Bronchial epithelial cell (primary cell): ENCODE measurements at places on chromosomes 1 and 21. TPM values are rescaled to one million over a fixed set of nuclear protein-coding genes. Genes with fewer than 3 reads are reported as not detected.

CFAP57 gene
- total RNA-seq, result under 0.01 TPM in 1 of 2 replicates, not detected in the other

- peak; percentile 79 for DNase-seq
Measured at GRCh38 chr1:85319931-85320330, 43.5 kb upstream of the BCL10 start.

GRCh38 chr1:214074477-214074876 lies 86.7 kb downstream of the PROX1 start:
- no peak for DNase-seq

TMPRSS2 gene
- total RNA-seq, result 3.7 and 12.0 TPM in 2 replicates

GRCh38 chr21:31552826-31553225 lies 106.7 kb upstream of the SOD1 start:
- no peak for DNase-seq

GRCh38 chr1:29864431-29865022 lies 628.2 kb downstream of the PTPRU start:
- no peak for DNase-seq

GRCh38 chr1:18316764-18317163 lies 164.0 kb upstream of the KLHDC7A start:
- DNase-seq, result no peak

TRIM33 gene
- total RNA-seq, result 16.3 and 22.1 TPM in 2 replicates

GRCh38 chr1:203692565-203693470 lies 66.2 kb downstream of the ATP2B4 start:
- peak; percentile 98 for DNase-seq

DNA sequence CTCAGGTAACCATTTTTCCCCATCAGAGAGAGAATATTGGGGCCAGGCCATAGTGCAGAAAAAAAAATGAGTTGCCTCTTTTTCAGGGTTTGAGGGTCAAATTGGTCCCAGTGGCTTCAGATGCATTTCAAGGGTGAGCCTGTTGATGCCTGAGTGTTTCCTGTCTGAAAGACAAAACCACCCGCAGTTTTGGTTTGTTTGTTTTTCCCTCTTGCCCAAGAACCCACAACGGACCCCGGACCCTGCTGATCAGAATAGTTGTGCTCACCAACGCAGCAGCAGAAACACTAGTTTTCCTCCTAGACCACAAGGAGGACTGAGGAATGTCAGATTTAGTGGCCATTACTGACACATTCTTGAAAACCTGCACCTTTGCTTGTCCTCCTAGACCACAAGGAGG lies 1433.1 kb downstream of the PLA2G4A start:
- DNase-seq, result no peak

GRCh38 chr1:51189421-51190073 lies 46.5 kb upstream of the RNF11 start:
- peak; percentile 63 for DNase-seq

GRCh38 chr1:208009706-208010444 lies 99.0 kb upstream of the CD34 start:
- DNase-seq, result no peak

DNA sequence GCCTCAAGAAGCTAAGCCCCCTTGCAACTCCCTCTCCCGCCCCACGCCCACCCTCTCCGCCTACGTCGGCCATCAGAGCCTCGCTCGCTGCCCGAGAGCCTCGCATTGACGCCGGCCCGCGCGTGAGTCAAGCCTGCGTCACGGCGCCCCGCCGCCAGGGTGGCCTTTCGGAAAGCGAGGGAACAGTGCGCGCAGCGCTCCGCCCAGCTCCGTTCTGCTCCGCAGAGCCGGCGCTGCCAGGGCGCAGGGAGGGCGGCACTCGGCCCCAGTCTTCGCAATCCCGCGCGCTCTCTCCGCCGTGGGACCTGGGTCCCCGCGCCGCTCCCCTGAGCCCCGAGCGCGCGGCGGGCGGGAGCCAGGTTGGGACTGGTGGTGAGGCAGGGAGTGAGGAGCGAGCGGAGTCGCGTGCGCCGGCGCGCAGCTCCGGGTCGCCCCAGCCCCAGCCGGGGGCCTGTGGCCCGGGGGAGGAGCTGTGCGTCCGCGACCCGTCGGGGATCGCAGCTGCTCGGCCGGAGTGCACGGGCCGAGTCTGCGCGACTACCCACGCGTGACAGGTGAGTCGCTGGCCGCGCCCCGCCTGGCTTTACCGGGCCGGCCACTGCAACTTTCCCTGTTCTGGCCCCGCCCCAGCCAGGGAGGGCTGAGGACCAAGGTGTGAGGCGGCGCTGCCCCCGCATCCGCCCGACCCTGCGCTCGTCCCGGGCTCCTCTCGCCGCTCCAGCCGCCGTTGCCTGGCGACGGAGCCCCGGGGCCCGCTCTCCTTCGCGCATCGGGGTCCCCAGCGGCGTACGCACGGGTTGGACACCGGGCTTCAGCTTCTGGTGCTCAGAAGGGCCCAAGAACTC lies at the start of gene SLC6A17:
Gene SLC6A17 (plus strand): TSS at position 165 of the 845 bp plus-strand sequence. CDS start 16,436 bp downstream, outside the sequence.
- peak; percentile 57 for DNase-seq

GRCh38 chr1:15737324-15738319 lies 1.6 kb downstream of the SLC25A34 start:
- DNase-seq, result no peak

- no peak for DNase-seq
Measured at GRCh38 chr1:100912019-100912418, 16.1 kb downstream of the SLC30A7 start.

PLA2G2D gene
- total RNA-seq, result not detected in 2 replicates

- no peak for DNase-seq
Measured at GRCh38 chr1:207919523-207920170, 8.7 kb upstream of the CD34 start.

DNA sequence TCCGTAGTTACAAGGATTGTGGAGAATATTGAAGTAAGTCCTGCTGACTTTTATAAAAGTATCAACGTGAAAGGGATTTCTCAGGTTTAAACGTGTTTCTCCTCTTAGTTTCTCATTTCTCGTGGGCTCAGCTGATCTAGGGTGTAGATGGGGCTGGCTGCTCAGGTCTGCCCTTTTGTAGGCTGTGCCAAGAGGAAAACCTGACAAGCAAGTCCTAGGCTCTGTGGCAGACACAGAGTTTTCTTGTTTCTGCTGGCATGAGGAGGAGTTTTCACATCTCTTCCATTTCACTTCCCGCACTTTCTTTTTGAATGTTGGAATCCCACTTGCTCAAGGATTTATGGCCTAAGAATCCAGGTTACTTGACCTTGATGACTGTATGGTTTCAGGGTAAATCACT lies 14.8 kb downstream of the VPS13D start:
- peak; percentile 19 for DNase-seq

KPRP gene
- not detected in 2 replicates for total RNA-seq

DNA sequence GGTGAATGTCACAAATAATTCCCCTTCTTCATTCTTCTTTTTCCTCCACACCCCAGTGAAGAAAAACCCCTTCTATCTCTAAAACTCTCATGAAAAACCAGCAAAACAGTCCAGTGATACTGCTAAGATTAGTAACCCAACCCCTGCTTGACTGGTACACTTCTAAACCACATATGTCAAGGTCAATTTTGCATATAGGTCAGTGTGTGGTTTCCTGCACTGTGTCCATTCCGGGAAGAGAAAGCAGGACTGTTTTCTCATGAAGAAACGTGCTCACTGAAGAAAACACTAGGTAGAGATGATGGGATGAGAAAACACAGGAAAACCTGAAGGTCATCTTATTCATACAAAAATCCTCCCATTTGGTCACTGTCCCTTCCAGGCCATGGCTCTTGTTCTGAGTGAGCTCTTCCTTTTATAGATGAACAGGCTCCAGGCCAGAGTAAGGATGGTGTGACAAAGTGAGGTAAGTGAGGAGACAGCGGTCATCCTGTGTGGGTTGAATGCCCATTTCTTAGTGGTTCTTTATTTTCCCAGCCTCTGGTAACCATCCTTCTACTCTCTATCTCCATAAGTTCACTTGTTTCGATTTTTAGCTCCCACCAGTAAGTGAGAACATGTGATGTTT lies 122.7 kb downstream of the FASLG start:
- DNase-seq, result no peak

- DNase-seq, result no peak
Measured at GRCh38 chr1:187985897-187986654, 1157.3 kb downstream of the PLA2G4A start.

HES3 gene
- total RNA-seq, result not detected in 2 replicates

DNA sequence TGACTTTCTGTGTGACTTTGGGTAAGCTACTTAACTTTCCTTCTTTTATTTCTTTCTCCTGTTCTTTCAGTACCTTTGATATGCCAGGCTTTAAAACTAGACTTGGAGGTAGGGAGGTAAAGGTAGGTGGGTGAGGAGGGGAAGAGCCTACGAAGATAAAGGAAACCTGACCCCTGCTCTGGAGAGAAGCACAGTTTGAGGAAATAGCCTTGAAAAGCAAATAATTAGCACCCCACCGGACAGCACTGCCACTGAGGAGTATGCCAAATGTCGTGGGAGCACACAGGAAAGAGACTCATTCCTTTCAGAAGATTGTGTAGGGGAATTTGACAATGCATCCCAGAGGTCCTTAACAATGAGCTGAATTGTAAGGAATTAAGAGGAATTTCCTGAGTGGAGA lies 65.2 kb upstream of the SPAG17 start:
- DNase-seq, result no peak

DNA sequence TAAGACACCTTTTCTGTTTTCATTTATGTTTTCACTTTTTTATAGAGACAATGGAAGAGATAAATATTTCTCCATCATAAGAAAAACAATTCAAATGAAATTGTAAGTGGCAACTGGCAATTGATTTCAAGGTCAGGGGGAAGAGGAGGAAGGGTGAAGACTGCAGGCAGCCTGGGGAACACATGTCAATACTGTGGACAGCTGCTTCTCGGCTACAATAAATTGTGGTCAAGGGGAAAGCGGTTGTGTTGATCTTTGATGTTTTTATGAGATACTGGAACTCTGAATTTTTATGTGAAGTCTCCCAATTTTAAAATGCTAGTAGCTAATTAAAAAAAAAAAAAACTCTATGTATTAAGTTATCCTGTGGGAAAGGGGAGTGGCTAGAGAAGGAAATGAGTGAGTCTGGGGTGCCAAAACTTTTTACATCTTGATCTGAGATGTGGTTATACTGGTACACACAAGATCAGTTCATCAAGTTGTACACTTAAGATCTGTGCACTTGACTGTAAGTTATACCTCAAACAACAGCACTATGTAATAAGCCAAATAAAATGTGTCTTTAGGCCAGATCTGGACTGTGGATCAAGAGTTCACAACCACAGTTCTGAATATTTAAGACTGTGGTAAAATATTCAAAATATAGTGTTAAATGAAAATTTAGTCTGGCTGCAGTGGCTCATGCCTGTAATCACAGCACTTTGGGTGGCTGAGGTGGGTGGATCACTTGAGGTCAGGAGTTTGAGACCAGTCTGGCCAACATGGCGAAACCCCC lies 18.0 kb downstream of the SSX2IP start:
- DNase-seq, result no peak

PSMD4 gene
- total RNA-seq, result 259 and 280 TPM in 2 replicates

- DNase-seq, result peak; percentile 61
Measured at GRCh38 chr1:73998348-73998959, 199.5 kb downstream of the LRRIQ3 start.

DNA sequence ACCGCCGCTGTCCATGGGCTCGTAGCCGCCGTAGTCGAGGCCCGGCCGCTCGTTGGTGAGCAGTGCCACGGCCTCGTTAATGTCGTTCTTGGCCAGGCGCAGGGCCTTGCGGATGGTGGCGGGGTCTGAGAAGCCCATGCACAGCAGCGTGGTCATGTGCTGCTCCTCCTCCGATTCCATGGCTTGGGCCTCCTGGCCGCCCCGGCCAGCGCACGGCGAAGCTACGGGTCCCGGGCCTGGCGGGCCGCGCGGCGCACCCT lies 300 bp downstream of the USP24 start:
- no peak for DNase-seq

CD1B gene
- not detected in 2 replicates for total RNA-seq

PLA2G2A gene
- not detected in 2 replicates for total RNA-seq

DNA sequence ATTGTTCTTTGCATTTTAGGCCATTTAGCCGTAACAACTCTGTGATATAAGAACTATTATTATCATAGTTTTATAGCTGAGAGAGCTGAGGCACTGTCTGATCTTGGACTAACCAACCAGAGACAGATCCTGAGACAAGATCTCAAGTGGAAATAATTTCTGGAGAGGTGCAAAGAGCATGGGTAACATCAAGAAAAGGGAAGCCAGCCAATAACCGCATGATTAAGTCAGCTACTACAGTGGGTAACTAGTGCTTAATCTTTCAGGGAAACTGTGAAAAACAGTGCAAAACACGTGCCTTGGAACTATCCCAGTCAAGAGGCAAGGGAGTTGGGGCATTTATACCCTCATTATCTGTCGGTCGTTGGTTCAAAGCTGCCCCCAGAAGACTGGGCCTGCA lies 105.8 kb downstream of the OMA1 start:
- DNase-seq, result no peak

DNA sequence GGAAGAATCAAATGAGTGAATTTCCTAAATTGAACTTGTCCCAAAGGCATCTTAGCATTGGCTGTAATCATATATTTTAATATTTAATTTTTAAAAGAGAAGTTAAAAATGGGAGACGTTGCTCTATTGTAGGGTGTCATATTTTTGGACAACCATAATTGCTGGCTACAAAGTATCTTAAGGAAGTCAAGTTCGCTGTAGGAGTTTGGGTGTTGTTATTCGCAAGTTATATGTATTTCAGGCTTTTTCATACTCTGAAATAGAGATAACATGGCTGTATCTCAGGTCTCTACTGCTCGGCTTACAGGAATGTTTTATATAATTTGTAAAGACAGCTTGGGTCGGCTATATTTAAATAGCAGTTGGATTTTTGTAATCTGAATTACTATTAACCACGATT lies 852 bp downstream of the TMEM50A start:
- DNase-seq, result no peak

GRCh38 chr1:2556277-2556677 lies at the start of gene TNFRSF14:
TSS of gene TNFRSF14 (plus strand) at chr1:2556371. CDS start at chr1:2556665, 294 bp downstream.
- DNase-seq, result no peak

NCDN gene
- total RNA-seq, result 8.7 and 10.0 TPM in 2 replicates
